ENCODE measurements at places on chromosomes 7 and 10.

- no peak for DNase-seq
Measured at GRCh38 chr7:43729924-43730248, 563 bp upstream of the COA1 start.

- no peak for DNase-seq
Measured at GRCh38 chr10:27744802-27745731, 552 bp downstream of the MKX start.

- DNase-seq: no peak
Measured at GRCh38 chr10:101902032-101902819, 58.6 kb upstream of the KCNIP2 start.

GRCh38 chr10:64430690-64431323, 909.6 kb downstream of the REEP3 start:
- DNase-seq: no peak

DNA sequence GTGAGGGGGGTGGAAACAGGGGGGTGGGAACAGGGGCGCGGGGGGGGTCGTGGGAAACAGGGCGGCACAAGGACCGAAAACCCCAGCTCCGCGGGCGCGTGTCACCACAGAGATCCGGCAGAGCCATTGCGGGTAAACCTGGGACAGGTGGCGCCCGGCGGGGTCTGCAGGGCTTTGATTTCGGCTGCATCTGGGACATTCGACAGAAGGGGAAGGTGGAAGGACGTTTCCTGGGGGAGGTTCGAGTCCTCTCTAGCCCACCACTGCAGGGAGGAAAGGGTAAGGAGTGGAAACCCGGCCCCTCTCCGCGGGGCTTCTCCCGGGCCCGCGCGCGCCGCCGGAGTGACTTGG, 7.5 kb downstream of the NKX2-3 start:
- no peak for DNase-seq

- DNase-seq: no peak
Measured at GRCh38 chr10:26217396-26218086, 967 bp downstream of the GAD2 start.

- no peak for DNase-seq
Measured at GRCh38 chr10:23448802-23449570, 10.1 kb downstream of the OTUD1 start.

GRCh38 chr10:99555371-99555770, 22.6 kb downstream of the NKX2-3 start:
- no peak for DNase-seq

DNA sequence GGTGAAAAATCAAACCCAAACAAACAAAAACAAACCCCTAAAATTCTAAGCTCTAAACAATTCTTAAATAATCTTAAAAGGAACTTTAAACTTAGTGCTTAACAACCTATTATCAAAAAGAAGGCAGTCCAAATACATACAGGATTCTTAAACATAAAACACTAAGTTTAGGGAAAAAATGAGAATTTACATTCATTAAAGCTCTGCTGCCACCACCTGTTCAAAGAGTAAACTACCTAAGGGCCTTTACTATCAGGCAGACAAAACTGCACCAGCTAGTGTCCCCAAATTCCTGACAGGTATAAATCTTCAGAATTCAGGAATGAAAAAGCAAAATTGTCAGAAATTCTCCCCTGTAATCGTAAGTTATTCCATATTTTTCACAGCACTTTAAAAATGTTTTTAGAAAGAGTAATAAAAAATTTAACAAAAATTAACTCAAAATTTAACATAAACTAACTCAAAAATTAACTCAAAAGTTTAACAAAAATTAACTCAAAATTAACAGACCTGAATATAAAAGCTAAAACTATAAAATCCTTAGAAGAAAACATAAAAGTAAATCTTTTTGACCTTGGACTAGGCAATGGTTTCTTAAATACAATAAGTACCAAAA, 55.1 kb downstream of the PDZD8 start:
- no peak for DNase-seq

GRCh38 chr10:11080564-11080984, 62.9 kb downstream of the CELF2 start:
- DNase-seq: no peak

DNA sequence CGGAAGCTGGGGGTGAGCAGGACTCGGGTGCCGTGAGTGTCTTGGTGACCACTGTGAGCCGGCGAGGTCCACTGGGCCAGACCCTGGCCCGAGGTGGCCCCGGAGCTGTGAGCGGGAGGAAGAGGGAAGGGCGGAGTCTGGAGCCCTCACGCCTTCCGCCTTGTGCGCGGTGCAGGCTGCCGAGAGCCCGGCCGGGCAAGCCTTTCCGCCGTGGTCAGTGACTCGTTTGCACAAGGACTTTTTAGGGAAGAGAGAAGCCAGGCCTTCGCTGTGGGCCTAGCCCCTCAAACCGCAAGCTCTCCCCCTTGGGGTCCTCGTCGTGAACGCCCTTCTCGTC, 40.9 kb upstream of the ZNF32 start:
- peak; percentile 6 for DNase-seq

- DNase-seq: no peak
Measured at GRCh38 chr7:38280000-38280399, 6.6 kb upstream of the TARP start.

GRCh38 chr10:78787125-78787524, 281.6 kb upstream of the ZMIZ1 start:
- DNase-seq: no peak

GRCh38 chr10:102117391-102118159, 2.6 kb downstream of the LDB1 start:
- peak; percentile 50 for DNase-seq

DNA sequence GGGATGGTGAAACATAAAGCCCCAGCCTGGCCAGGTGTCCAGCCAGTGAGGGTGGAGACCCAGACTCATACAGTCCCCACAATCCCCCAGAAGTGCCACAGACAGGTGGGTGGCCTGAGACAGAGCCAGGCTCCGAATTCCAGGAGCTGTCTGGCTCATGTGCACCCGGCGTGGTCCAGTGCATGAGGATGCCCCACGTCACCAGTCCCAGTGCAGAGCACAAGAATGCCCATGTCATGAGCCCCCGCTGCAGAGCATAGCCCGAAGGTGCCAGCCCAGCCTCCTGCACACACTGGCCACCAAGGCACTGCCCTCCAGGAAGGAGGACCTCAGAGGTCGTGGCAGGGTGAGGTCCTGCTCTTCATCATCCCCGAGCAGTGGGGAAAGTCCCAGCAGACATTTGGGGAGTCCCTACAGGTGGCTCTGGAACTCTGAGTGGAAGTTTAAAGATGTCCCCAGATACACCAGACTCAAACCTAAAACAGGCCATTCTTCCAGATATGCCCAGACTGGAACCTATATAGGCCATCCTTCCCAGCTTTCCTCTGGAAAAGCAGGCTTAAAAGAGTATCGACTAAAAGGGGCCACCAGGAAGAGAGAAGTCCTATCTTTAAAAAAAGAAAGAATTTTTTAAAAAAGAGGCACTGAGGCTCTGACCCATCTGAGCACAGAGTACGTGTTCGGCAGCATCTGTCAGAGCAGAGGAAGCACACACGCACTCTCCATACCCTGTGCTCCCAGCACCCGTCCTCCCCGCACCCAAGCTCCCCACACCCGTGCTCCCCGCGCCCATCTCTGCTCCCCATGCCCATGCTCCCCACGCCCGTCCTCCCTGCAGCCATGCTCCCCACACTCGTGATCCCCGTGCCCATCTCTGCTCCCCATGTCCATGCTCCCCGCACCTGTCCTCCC, 11.5 kb downstream of the DIP2C start:
- DNase-seq: no peak

DNA sequence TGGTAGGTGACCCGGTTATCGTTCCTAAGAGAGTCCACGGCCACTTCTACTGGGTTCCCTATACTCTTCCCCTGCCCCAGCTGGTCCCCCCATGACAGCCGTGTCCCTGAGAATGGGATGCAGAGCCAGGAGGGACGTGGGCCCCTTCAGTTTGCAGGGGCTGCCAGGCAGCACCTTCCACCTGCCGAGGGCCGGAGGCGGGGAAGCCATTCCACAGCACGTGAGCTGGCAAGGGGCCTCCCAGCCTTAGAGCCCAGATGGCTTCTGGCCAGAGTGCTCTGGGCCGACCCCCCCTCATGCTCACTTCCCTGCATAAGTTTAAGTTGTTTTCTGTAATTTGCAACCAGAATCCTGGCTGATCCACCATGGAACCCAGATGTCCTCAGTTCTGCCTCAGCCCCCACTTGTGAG, 39.0 kb downstream of the DIP2C start:
- DNase-seq: no peak

GRCh38 chr10:112426111-112426510, 20.6 kb downstream of the ZDHHC6 start:
- DNase-seq: no peak

DNA sequence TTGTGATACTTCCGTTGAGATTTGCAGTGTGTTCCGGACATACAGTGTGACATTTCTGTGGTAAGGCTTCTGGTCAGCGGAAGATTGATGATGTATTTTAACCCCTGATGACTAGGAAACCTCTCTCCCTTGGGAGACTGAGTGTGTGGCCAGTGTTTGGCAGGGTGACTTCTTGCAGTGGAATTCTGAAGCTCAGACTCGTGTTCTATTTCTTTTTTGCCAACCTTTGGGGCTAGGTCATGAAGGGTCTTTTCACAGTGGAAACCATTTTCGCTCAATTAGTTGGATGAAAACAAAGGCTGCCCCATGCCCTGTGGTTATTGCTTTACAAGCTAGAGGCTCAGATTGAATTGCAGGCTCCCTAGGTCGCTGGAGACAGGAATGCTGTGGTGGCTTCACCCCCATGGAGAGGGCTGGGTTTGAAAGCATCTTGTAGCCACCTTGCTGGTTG, 288.9 kb downstream of the BBS9 start:
- DNase-seq: no peak

GRCh38 chr7:18320971-18321567, 174.5 kb upstream of the HDAC9 start:
- DNase-seq: no peak

DNA sequence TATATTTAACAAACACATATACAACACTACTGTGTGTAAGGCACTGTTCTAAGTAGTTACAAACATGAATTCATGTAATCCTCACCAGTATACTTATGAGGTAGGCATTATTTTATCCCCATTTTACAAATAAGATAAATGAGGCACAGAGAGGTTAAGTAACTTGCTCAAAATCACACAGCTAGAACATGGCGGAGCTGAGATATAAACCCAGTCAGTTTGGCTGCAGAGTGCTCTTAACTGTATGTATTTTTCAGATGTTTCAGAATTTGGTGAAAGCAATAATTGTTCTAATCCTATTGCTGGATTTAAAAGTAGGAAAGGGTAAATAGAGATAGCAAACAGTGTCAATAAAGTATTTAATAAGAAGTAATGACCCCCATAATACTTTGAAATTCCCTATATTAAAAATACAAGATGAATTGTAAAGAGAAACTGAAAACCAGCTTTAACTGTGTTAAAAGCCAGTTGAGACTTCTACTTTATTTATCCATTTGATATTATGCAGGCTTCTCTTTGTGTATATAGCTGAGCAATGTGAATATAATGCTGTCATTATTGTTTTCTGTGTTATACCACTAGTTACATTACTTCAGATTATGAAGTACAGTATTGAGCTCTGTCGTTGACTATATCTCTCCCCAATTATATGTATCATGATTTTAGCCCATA, 32.3 kb upstream of the RPA3 start:
- DNase-seq: no peak
